Cerebellum (tissue), 4 donors: ENCODE measurements at places on chromosomes 11 and 22. TPM values are rescaled to one million over a fixed set of nuclear protein-coding genes. Genes with fewer than 3 reads are reported as not detected.

DNA sequence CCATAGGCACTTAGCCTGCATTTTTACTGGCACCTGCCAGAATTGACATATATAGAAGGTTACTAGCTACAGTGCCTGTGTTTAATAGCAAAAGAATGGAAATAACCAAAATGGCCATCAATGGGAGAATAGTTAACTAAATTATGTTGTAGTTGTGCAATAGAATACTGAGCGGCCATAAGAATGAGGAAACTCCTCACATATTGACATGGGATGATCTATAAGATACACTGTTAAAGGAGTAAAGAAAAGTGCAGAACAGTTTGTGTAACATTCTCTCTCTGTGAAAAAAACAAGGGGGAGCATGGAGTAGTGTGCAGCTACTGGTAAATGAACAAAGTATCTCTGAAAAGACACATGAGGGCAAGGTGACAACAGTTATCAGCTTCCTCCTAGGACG, 21.5 kb downstream of the ARAP1 start:
- DNase-seq: no peak

GRCh38 chr11:45605051-45605450, 60.4 kb downstream of the CHST1 start:
- DNase-seq: no peak

DNA sequence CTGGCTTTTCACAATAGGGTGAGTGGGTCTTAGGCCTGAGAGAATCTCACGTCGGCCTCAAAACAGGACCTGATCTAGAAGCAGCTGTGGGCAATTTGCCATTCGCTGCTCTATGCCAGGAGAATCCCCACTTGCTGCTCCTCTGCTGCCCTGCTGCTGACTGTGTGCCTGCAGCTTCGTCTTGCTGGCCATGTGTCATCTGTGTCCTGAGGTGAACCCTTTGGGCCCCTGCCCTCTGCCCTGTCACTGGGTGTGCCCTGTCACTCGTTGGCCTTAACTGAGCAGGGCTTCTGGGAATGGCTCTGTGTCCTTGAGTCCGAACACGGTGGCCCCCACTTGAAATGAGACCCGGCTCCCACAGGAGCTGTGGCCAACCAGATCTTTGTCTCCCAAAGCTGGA, 6.2 kb downstream of the NAA40 start:
- peak; percentile 44 for DNase-seq

GRCh38 chr11:126186025-126186698, 25.3 kb downstream of the RPUSD4 start:
- no peak for DNase-seq

DNA sequence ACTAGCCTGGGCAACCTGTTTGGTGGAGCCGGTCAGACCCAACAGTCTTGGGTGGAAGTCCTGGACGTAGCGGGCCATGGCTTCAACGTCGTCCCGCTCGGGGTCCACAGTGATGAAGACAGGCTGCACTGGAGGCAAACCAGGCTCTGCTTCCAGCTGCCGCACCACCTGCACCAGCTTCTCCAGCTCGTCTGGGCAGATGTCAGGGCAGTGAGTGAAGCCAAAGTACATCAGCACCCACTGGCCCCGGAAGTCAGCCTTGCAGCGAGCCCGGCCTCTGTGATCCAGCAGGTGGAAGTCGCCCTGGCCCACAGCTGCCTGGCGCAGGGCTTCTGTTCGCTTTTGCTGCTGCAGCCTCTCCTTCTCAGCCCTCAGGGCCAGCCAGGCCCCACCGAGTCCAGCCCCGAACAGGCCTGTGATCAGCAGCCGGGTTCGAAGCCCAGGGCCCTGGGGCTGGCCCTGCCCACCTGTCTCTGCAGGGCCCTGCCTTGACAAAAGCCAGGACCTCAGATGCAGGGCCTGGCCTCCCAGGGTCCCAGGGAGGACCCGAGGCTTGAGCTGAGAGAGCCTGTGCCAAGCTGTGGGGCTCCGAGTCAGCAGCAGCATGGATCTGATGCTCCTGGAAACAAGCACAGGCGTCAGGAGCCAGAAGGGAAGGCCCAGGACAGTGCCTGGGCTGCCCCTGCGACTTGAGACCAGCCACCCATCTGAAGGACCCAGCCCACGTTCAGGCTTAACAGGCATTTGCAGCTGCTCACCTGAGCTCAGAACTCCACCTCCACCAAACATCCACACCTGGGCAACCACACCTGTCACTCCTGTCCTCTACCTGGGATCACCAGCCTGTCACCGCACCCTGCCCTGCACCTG, 1.4 kb downstream of the SCO2 start:
- no peak for DNase-seq

The GGT5 gene
- total RNA-seq: 2.3 TPM

The LRRC32 gene
- 3.6 TPM for total RNA-seq

The SAA2 gene
- total RNA-seq: not detected

The MRGPRF gene
- total RNA-seq: 2.0 TPM
